ENCODE measurements at places on chromosomes 11 and 22.

DNA sequence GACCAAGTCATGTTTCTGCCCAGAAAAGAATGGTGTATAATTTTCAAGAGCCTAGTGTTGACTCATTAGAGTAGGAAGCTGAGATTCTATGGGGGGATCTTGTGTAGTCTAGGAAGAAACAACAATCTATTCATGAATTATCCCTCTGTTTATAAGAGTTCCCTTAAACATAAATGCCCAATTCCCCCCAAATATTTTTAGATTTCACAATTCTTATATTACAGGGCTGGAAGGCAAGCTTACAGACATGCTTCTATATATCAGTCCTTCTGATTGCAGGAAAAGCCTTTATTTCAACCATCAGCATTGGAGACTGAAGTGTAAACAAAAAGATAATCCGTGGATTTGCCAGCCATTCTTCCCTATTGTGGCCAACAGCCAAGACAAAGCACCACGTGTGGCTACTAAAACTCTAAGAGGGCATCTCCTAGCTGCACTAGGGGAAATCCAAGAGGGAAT is 71.4 kb downstream of the NAT10 start:
- no peak for DNase-seq

- no peak for DNase-seq
Measured at GRCh38 chr11:1111545-1112212, 37.0 kb downstream of the MUC2 start.

DNA sequence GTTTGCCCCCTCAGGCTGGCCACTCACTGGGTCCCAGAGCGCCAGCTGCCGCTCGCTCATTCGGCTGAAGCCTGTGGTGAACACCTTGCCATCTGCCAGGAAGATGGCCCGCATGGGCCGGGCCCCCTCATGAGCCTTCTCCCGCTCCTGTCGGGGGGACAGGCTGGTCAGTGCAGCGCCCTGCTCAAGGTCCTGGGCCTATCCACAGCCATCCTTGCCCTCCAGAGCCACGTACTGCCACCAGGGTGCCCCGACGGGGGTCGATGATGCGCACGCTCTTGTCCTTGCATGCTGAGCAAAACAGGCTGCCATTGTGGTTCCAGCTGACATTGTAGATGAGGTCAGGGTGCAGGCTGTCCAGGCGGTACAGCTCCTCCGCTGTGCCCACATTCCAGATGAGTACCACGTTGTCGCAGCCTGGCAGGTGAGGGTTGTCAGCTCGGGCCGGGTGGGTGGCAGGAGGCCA is 2.1 kb downstream of the CORO1B start:
- no peak for DNase-seq

DNA sequence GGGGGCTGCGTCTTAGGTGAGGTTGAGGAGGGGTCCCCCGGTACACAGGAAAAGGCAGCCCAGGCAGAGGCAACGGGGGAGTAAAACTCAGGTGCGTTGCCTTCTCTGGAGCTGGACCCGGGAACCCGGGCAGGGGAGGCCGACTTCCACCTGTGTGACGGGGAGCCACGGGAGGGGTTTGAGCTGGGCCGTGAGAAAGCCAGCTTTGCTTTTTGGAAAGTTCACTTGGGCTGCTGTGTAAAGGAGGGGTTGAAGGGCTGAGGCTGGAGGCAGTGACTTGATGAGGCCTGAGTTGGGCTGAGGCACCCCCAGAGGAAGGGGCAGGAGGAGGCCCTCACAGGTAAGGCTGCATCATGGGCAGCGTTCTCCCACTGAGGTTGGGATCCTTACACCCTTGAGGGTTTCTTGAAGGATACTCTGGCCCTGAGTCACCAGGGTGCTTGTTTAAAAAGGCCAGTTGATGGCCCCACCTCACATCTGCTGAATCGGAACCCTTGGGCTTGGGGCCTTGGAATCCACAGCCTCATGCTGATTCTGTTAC is 47.2 kb downstream of the CHRDL2 start:
- no peak for DNase-seq

GRCh38 chr11:69686452-69686851 is 11.3 kb upstream of the LTO1 start:
- no peak for DNase-seq

GRCh38 chr11:47448566-47449427 is at the start of gene RAPSN:
Gene RAPSN, minus strand, starts transcription at chr11:47449136. Its CDS starts 172 bp downstream, at chr11:47448964.
- no peak for DNase-seq

- DNase-seq = no peak
Measured at GRCh38 chr11:110858547-110858921, 146.3 kb upstream of the ARHGAP20 start.

DNA sequence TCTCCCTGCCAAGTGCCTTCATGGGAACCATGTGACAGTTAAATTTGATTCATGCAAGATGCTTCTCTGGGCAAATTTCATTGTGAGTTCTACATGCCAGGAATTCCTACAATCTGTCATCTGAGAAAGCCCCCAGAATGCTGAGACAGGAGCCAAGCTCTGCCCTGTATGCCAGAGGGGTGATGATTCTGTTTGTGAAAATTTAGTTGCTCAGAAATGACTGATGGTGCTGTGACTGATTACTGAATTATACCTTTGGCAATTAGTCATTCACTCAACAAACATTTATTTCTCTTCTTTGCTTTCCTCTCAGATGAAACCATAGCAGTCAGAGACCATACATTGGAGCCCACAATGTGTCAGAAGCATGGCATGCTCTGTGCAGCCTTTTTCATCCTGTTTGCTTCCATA is 69.0 kb upstream of the ZBED5 start:
- DNase-seq = no peak

- no peak for DNase-seq
Measured at GRCh38 chr11:59154610-59155009, 12.0 kb downstream of the FAM111A start.

DNA sequence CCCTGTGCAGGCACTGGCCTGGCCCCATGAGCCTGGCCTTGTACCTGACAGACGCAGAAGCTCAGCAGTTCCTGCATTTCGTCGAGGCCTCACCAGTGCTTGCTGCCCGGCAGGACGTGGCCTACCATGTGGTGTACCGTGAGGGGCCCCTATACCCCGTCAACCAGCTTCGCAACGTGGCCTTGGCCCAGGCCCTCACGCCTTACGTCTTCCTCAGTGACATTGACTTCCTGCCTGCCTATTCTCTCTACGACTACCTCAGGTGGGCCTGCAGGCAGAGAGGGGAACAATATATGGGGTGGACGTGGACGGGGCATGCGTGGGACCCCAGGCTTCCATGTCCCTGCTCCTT is 4.9 kb downstream of the LARGE2 start:
- DNase-seq = no peak

GRCh38 chr11:10506008-10506370 is 35.0 kb downstream of the RNF141 start:
- DNase-seq = no peak

GRCh38 chr22:45893516-45893915 is 83.4 kb downstream of the WNT7B start:
- DNase-seq = no peak

- no peak for DNase-seq
Measured at GRCh38 chr22:19988965-19989724, 27.5 kb downstream of the ARVCF start.

DNA sequence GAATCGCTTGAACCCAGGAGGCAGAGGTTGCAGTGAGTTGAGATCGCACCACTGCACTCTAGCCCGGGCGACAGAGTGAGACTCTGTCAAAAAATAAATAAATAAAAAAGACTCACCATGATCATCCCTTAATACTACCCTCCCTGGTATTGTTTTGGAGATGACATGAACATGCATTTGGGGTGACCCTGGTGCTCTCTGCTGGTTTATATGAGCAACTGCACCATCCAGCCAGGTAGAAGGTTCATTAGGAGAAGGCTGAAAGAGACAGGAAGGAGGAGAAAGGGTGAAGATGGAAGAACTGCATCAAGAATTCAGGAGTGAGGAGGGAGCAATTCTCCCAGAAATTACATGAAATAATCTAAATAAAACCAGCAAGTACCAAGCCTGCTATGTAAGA is 37.8 kb downstream of the SLC5A1 start:
- no peak for DNase-seq

All from stimulated activated CD8-positive, alpha-beta memory T cell treated with anti-CD3 and anti-CD28 coated beads, Interleukin-4, amount 100 ng/mL, for 1 hour (primary cell).